ENCODE measurements at places on chromosomes 7 and 10.

GRCh38 chr7:36336390-36336789 is 53.3 kb upstream of the ANLN start:
- no peak for DNase-seq

DNA sequence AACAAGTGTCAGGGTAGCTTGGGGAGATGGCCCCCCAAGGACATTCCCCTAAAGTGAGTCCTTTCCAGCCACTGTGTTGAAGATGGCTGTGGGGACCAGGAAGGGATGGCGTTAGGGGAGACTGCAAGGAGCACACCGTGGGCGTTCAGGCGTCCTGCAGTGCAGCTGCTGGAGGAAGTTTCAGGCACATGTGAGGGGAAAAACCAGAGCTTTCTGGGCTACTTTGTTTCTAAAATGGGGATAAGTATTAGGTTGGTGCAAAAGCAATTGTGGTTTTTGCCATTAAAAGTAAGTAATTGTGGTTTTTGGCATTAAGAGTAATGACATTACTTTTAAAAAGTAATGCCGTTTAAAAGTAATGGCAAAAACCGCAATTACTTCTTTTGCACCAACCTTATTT is 14.3 kb downstream of the PRF1 start:
- DNase-seq, result no peak

GRCh38 chr7:149175150-149175549 is 20.2 kb upstream of the ZNF282 start:
- no peak for DNase-seq

DNA sequence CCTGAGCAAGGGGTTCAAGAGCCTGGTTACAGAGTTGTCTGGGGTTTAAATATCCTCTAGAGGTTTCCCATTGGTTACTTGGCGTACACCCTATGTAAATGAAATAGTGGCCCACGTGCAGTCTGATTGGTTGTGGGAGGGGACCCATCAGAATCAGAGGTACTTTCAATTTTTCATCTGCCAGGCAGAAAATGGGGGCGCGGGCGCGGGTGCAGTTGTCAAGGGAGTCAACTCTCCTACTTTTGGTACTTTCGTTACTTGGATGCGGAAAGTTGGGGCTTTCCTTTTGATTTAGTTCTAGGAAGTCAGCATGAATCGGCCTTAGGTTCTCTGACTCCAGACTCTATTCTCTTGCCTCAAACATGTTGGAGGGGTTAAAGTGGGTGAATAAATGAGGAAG is 83.2 kb downstream of the DNAJB9 start:
- DNase-seq, result no peak

GRCh38 chr10:16256336-16256735 is 180.5 kb upstream of the PTER start:
- DNase-seq, result no peak

- no peak for DNase-seq
Observed at GRCh38 chr7:138932427-138932826, 48.8 kb downstream of the KIAA1549 start.

- DNase-seq, result no peak
Observed at GRCh38 chr7:15856311-15856710, 169.8 kb upstream of the MEOX2 start.

GRCh38 chr7:42856605-42856987 is 55.3 kb downstream of the C7orf25 start:
- DNase-seq, result no peak

DNA sequence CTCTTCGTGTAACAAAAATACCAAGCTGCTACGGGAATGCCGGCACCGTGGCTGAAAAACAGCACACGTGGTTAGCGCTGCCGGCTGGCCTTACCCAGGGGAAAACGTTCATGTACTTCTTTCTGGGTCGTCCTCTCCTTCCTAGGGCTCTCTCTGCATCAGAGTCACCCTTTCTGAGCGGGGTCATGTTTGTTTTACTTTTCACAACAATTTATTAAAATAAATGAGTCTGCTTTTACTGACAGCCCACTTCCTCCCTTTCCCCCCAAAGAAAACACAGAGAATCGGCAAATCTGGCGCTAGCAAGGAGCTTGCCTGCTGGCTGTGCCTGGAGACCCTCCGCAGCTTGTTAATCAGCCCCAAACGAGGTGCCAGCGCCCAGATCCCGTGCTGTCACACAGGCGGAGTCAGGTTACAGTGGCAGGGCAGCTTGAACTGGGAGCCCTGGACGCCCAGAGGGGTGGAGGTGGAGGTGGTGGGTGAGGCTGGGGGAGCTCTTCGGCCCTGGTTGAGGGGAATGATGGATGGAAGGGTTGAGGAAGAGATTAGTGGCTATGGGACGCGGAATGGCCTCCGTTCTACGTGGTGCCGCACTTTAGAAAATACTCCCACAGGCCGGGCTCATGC is 162.2 kb upstream of the TNS3 start:
- DNase-seq, result no peak

DNA sequence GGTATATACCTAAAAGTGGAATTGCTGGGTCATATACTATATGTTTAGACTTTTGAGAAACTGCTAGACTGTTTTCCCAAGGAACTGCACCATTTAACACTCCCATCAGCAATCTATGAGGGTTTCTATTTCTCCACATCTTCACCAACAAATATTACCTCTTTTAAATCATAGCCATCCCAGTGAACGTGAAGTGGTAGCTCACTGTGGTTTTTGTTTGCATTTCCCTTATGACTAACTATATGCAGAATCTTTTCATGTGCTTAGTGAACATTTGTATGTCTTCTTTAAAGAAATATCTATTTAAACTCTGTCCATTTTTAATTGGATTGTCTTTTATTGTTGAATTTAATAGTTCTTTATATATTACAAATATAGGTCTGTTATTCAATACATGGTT is 115.8 kb upstream of the SEC61G start:
- DNase-seq, result no peak

DNA sequence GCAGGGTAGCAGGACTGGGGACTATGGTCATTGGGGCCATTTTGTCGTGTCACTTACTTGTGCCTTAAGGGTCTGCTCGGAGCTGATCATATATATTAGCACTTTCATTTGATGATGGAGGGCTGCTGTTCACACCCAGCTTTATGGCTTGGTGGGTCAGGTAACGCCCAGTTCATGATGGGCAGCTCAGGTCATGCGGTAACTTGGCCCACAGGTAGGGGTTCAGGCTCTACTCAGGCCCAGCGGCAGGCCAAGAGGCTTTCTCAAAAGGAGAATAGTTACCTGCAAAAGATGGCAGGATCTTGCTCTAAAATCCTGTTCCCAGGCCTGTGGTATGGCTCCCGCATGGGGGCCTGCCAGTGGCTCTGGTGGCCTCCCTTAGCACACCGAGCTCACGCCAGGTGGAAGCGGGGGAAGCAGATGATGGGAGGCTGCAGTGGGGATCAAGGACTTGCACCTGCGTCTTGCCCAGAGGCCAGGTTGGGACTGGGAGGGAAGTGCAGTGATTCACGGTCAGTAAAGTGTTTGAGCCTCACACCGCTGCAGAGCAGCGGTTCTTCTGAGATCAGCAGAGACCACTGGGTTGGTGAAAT is 109.5 kb downstream of the ADCY1 start:
- DNase-seq, result no peak

GRCh38 chr10:34373211-34373610 is 441.9 kb downstream of the PARD3 start:
- DNase-seq, result no peak

DNA sequence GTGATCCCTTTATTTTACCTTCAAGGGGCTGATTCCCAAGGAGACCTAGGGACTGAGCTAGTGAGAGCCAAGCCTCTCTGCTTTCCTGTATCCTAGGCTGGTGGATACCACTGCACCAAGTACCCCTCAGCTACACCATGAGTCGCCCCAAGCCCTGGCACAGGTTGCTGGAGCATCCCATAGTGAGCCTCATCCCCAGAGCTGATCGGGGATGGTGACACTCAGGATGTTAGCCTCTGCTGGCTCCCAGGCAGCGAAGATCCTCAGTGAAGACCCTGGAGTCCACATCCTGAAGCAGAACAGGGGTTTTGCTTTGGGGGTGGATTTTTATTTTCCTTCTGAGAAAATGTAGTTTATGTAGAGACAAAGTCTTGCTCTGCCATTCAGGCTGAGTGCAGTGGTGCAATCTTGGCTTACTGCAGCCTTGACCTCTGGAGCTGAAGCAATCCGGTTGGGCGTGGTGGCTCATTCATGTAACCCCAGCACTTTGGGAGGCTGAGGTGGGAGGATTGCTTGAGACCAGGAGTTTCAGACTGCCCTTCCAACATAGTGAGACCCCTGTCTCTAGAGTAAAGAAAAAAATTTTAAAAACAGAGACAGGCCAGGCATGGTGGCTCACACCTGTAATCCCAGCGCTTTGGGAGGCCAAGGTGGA is 12.5 kb upstream of the ZNF212 start:
- DNase-seq, result no peak

- DNase-seq, result no peak
Observed at GRCh38 chr7:84162125-84162524, 32.5 kb downstream of the SEMA3A start.

DNA sequence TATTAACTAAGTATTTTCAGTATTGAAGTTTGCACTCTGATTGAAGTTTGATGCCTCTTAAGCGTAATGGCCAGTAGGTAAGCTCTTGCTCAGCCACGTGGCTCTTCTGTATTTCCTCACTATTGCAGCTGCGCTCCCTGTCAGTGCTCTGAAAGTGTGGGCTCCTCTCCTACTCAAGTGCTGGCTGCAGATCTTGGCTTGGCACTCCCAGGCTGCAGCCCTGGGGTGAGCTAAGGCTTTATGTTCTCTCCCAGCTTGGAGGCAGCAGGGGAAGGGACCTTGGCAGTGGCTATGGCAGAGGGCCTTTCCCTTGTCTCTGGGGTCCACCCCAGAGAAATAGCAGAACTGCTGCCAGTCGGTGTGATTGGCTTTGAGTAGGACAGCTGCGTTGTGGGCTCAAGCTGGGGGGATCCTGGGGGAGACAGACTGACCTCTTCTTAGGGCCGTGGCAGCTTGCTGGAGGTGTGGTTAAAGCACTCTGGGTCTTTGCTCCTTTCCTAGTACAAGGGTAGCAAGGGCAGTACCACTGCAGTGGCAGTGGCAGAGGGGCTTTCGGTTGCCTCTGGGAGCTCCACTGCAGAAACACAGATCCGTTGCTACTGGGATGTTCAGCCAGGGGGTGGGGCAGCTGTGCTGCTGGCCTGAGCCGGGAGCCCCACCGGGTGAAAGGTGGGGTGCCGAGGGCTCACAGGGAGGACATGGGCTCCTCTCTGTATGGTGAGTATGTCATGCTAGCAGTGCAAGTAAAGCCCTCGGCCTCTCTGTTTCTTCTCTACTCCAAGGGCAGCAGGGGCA is 100.5 kb downstream of the GLCCI1 start:
- DNase-seq, result no peak

DNA sequence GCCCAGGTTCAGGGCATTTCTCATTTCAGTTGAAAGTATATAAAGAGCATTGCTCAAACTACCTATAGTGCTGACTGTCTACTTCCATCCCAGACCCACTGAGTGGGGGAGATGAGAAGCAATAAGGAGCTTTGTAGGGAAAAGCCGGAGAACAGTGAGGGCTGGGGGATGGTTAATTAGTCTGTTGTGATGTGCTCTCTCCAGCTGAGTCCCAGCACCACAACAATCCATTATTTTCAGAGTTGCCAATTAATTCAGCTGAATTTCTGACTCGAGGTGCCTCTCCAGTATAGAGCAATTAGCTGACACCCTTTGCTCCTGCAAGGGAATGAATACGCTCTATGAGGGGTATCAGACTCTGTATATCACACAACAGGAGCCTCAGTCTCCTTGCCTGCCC is 1118.6 kb downstream of the SORCS3 start:
- no peak for DNase-seq

- no peak for DNase-seq
Observed at GRCh38 chr7:104664648-104665047, 336.2 kb downstream of the LHFPL3 start.

Measured in activated CD4-positive, CD25-positive, alpha-beta regulatory T cell (primary cell).